ENCODE measurements at places on chromosomes 11 and 22. TPM values are rescaled to one million over a fixed set of nuclear protein-coding genes. Genes with fewer than 3 reads are reported as not detected.

MMP11 gene
- polyA plus RNA-seq: 88.6 TPM

MS4A18 gene
- polyA plus RNA-seq: not detected

DNA sequence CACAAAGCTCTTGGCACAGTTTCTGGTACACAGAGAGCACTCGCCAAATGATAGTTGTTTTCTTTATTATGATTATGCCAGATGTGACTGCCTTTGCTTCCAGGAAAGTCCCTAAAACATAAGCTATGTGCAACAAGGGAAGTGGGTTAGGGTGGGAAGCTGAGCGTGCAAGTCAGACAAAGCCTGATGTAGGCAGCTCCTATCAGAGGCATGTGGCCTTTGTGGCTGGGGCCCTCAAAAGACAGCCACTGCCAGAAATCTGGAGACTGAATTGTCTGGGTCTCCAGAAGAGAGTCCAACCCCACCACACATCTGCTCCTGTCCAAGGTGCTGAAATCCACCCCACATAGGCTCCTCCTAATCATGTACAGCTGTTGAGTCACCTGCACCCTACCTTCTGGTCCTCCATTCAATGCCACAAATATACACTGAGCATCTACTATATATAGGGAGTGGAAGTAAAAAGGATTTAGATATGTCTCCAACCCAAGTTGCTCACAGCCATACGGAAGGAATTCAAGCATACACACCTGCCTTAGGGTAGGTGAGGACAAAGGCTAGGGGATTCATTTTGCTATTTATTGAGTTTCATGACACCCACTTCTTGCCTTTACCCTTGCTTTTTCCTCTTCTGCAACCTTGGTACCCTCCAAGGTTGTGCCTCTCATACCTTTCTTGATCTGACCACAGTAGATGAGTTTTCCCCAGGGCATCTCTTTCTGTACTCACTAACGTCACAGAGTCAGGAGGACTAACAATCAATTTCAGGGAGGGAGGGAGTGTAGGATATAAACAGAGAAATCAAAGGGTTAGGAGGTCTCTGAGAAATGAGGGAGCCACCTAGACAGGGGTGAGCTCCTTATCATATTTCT, 12.4 kb downstream of the SEC14L3 start:
- H3K4me3 ChIP-seq: no peak overlapping the region
- DNase-seq: peak; percentile 12
- H3K36me3 ChIP-seq: no peaks in the 10 kb centered on the region
- H3K27me3 ChIP-seq: peaks cover 12% of the 10 kb centered on the region
- H3K4me1 ChIP-seq: no peaks in the 10 kb centered on the region

DNA sequence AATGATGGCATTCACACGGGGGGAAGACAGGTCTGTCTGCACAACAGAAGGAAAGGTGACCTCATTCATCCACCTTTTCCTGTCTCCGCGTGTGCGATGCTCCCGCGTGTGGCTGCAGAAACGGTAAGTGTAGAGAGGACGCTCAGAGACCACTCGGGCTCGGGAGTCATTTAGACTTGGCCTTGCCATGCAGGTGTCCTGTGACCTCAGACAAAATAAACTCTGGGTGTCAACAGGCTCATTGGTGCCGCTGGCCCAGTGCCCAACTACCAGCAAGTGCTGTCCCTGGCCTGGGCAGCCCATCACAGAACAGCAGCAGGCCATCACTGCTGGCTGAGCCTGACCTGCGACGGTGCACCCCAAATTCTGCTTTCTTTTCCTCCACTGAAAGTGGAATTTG, 48.1 kb upstream of the ARFGAP3 start:
- peaks cover 36% of the 10 kb centered on the region for H3K36me3 ChIP-seq
- DNase-seq: no peak
- peaks cover 18% of the 10 kb centered on the region for H3K4me1 ChIP-seq
- no peak overlapping the region for H3K4me3 ChIP-seq
- no peaks in the 10 kb centered on the region for H3K27me3 ChIP-seq

DNA sequence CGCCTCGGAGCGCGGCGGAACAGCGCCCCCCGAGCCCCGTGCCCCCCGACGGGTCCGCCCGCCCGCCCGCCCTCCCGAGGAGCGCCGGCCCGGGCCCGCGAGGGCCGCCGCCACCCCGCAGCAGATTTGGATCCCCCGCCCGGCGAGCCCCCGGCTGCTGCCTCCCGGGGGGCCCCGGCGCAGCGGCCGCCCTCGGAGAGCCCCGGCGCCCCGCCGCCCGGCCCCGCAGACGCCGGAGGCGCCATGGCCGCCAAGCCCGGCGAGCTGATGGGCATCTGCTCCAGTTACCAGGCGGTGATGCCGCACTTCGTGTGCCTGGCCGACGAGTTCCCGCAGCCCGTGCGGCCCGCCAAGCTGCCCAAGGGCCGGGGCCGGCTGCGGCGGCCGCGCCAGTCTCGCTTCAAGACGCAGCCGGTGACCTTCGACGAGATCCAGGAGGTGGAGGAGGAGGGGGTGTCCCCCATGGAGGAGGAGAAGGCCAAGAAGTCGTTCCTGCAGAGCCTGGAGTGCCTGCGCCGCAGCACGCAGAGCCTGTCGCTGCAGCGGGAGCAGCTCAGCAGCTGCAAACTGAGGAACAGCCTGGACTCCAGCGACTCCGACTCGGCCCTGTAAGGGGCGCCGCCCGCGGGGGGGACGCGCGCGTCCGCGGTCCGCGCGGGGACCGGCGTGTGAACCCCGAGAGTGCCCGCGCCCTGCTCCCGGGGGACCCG, 380 bp downstream of the C11orf96 start:
- H3K4me3 ChIP-seq: peak overlapping the region; percentile 46
- peaks cover 13% of the 10 kb centered on the region for H3K27me3 ChIP-seq
- H3K36me3 ChIP-seq: no peaks in the 10 kb centered on the region
- no peak for DNase-seq
- no peak overlapping the region for H3K27ac ChIP-seq
- H3K4me1 ChIP-seq: peaks cover 17% of the 10 kb centered on the region

GRCh38 chr11:124875943-124876817, 10.9 kb downstream of the ROBO3 start:
- H3K4me3 ChIP-seq: peak overlapping the region; percentile 78
- peak; percentile 54 for DNase-seq
- H3K4me1 ChIP-seq: peaks cover 47% of the 10 kb centered on the region
- peaks cover 63% of the 10 kb centered on the region for H3K27me3 ChIP-seq
- H3K36me3 ChIP-seq: no peaks in the 10 kb centered on the region
- no peak overlapping the region for H3K27ac ChIP-seq
